Neural crest cell (in vitro differentiated cells): ENCODE measurements at places on chromosomes 7 and 10.

DNA sequence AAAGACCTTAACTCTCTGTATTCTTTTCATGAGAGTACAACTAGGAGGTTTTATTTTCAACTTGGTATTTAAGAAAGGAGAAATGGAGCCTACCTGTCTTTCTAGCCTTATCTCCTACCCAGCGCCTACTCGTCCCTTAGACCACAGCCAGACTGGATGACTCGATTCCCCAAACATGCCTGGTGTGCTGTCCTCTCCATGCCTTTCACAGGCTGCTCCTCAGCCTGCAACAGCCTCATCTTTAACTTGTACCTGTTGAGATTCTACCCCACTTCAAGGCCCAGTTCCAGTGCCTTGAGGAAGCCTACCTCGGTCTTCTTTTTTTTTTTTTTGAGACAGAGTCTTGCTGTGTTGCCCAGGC, 29.4 kb downstream of the CPA1 start:
- DNase-seq, result no peak
- H3K27me3 ChIP-seq, result no peaks in the 10 kb centered on the region
- peaks cover 43% of the 10 kb centered on the region for H3K4me1 ChIP-seq
- peak overlapping the region; percentile 80 for H3K27ac ChIP-seq
- no peak overlapping the region for H3K4me3 ChIP-seq

DNA sequence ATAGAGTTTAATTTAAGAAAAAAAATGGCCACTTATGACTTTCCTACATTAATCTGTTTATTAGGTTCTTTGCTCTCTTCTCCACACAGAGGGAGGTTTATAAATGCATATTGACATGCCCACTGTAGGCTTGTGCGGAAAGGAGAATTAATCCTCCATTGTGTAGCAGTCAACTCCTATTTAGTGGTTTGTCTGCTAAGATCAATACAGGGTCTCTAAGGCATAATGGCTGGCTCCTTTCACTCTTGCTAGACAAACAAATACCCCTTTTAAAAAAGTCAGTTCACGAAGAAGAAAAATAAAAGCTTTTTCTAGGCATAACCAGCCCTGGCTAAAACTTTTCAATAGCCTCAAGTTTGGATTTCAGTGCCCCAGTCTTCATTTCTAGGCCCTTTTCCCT, 141.6 kb downstream of the TSPAN12 start:
- DNase-seq, result no peak
- H3K27ac ChIP-seq, result no peak overlapping the region
- no peaks in the 10 kb centered on the region for H3K27me3 ChIP-seq
- no peaks in the 10 kb centered on the region for H3K36me3 ChIP-seq
- H3K4me3 ChIP-seq, result peak overlapping the region; percentile 20

- no peak overlapping the region for H3K4me3 ChIP-seq
- H3K27me3 ChIP-seq, result no peaks in the 10 kb centered on the region
- H3K4me1 ChIP-seq, result peaks cover 16% of the 10 kb centered on the region
- H3K36me3 ChIP-seq, result no peaks in the 10 kb centered on the region
- DNase-seq, result no peak
- no peak overlapping the region for H3K27ac ChIP-seq
Measured at GRCh38 chr10:59561477-59562121, 148.1 kb downstream of the SLC16A9 start.

- no peak overlapping the region for H3K27ac ChIP-seq
- no peaks in the 10 kb centered on the region for H3K27me3 ChIP-seq
- no peak for DNase-seq
- H3K4me3 ChIP-seq, result no peak overlapping the region
Measured at GRCh38 chr10:66843396-66843795, 82.4 kb upstream of the LRRTM3 start.

DNA sequence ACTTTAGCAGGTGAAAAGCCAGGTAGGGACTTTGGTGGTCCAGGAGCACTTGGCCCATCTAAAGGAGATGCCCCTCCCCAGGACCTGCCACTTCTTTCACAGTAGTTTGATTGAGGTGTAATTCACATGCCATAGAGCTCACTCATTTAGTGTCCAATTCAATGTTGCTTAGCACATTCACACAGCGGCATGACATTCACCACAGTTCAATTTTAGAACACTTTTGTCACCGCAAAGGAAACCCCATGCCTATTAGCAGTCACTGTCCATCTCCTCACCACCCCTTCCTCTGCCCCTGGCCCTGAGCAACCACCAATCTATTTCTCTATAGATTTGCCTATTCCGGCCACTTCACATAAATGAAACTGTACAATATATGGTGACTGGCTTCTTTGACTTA, 211.6 kb upstream of the ZMIZ1 start:
- no peak overlapping the region for H3K27ac ChIP-seq
- no peak for DNase-seq
- H3K36me3 ChIP-seq, result no peaks in the 10 kb centered on the region
- H3K27me3 ChIP-seq, result no peaks in the 10 kb centered on the region
- H3K4me1 ChIP-seq, result peaks cover 5% of the 10 kb centered on the region

- H3K27me3 ChIP-seq, result no peaks in the 10 kb centered on the region
- DNase-seq, result no peak
- no peak overlapping the region for H3K4me3 ChIP-seq
- no peaks in the 10 kb centered on the region for H3K36me3 ChIP-seq
- H3K4me1 ChIP-seq, result peaks cover 12% of the 10 kb centered on the region
Measured at GRCh38 chr7:46603296-46603752, 682.3 kb upstream of the IGFBP3 start.

DNA sequence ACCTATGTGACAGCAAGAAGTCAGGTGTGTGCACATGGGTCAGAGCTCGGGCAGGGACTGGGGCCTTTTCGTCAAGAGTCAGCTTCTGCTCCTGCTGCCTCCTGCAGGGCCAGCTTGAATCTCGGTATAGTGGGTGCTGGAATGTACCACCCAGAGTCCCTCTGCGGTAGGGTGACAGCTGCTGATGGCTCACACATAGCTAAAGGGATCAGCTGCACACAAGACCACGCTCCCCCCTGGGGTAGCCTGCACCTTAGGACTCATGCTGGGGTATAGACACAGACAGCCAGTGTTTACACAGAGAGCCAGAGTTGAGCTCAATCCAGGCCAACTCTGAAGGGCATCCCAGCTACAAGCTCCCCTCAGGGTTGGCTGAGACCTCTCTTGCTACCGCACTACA, 14.0 kb upstream of the COL13A1 start:
- H3K4me3 ChIP-seq, result no peak overlapping the region
- H3K27ac ChIP-seq, result peak overlapping the region; percentile 57
- no peak for DNase-seq
- peaks cover 4% of the 10 kb centered on the region for H3K27me3 ChIP-seq

GRCh38 chr7:151686016-151686766, 166.5 kb upstream of the RHEB start:
- H3K4me1 ChIP-seq, result peaks cover 18% of the 10 kb centered on the region
- no peak overlapping the region for H3K27ac ChIP-seq
- no peak overlapping the region for H3K4me3 ChIP-seq

GRCh38 chr10:17234431-17234945, 6.4 kb downstream of the VIM start:
- H3K4me3 ChIP-seq, result peak overlapping the region; percentile 84
- peaks cover 45% of the 10 kb centered on the region for H3K36me3 ChIP-seq
- no peak for DNase-seq
- H3K4me1 ChIP-seq, result peaks cover 61% of the 10 kb centered on the region

DNA sequence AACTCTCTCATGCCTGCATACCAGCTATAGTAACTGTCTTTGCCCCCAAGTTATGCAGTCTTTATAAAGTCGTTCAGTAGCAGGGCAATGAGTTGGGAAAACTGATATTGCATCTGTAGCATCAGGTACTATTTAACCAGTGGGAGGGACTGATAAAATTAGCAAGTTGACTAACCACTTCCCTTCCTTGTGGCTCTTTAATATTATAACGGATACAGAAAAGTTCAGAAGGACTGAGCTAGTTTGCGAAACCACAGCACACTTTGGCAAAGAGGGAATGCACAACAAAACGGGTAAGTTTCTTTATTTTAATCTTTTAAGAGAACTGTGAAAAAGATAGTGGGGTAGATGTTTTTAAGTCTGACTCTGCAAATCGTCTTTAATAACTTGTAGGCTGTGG, 205.3 kb upstream of the HDAC9 start:
- no peak overlapping the region for H3K4me3 ChIP-seq
- no peaks in the 10 kb centered on the region for H3K36me3 ChIP-seq
- no peak overlapping the region for H3K27ac ChIP-seq
- no peaks in the 10 kb centered on the region for H3K27me3 ChIP-seq
- no peaks in the 10 kb centered on the region for H3K4me1 ChIP-seq
- no peak for DNase-seq

GRCh38 chr7:131249003-131249402, 78.7 kb upstream of the MKLN1 start:
- H3K4me3 ChIP-seq, result no peak overlapping the region
- no peaks in the 10 kb centered on the region for H3K27me3 ChIP-seq
- H3K4me1 ChIP-seq, result peaks cover 3% of the 10 kb centered on the region

GRCh38 chr7:604884-605531, 85.4 kb upstream of the PDGFA start:
- no peaks in the 10 kb centered on the region for H3K36me3 ChIP-seq
- no peak overlapping the region for H3K4me3 ChIP-seq
- H3K27ac ChIP-seq, result no peak overlapping the region
- H3K27me3 ChIP-seq, result no peaks in the 10 kb centered on the region
- DNase-seq, result no peak

GRCh38 chr10:132413226-132414205, 16.5 kb downstream of the PWWP2B start:
- no peak for DNase-seq
- H3K36me3 ChIP-seq, result peaks cover 6% of the 10 kb centered on the region
- H3K27ac ChIP-seq, result no peak overlapping the region
- H3K27me3 ChIP-seq, result no peaks in the 10 kb centered on the region

DNA sequence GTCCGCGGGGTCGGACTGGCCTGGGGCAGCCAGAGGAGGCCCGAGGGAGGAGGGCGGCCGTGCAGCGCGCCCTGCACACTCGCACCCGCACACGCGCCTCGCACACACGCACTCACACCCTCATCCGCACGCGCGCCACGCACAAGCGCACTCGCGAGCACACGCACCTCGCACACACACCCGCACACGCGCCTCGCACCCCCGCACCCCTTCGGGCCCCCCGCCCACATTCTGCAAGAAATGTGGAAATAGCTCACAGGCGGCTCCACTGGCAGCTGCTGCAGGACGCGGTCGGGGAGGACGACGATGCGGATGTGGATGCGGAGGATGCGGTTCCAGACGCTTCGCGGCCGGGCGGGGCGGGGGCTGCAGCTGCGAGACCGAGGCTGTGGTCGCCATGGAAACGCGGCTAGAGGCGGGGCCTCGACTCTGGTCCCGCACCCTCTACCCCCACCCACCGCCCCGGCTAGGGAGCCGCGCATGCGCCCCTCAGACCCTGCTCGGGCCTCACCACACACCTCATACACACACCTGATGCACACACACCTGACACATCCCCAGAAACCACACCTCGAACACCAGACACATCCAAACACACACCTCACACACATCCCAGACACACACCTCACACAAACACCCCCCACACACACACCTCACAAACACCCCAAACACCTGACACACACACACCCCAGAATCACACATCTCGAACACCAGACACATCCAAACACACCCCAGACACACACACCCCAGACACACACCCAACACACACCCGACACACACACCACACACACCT, at the start of gene CALY:
Gene CALY, minus strand, starts transcription at position 320 of the 793 bp plus-strand sequence. CDS start 7,907 bp downstream, outside the sequence.
- DNase-seq, result peak; percentile 28
- no peak within 1 kb of the TSS for H3K27ac ChIP-seq
- peaks cover 3% of the 10 kb centered on the region for H3K4me1 ChIP-seq
- peaks cover 45% of the 10 kb centered on the region for H3K27me3 ChIP-seq

DNA sequence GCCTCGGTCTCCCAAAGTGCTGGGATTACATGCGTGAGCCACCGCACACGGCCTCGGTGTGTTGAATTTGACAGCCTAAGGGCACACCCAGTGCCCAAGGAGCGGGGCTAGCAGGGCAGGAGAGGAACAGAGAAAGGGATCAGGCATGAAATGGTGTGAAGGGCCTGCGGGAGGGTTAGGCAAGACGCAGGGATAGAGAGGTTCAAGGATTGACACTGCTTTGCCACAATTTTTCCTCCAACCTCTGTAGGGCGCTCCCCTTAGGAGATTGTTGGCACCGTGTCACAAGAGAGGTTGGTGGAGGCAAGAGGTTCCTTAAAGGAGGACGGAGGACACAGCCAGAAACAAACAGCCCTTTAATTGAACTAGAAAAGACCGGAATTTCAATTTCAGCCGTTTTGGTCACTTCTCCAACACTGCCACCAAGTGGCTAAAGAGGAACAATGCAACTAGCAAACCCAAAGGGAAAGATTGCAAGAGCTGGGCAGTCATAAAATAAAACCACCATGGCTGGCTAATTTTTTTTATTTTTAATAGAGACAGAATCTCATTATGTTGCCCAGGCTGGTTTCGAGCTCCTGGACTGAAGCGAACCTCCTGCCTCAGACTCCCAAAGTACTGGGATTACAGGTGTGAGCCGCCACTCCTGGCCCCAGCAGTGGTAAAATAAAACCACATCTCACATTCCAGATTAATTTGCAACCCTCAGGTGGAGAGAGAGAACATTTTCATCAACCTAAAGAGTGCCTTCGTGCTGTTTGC, 6.9 kb upstream of the CREB3L2 start:
- DNase-seq, result peak; percentile 13
